ENCODE measurements at places on chromosomes 1 and 21.

DNA sequence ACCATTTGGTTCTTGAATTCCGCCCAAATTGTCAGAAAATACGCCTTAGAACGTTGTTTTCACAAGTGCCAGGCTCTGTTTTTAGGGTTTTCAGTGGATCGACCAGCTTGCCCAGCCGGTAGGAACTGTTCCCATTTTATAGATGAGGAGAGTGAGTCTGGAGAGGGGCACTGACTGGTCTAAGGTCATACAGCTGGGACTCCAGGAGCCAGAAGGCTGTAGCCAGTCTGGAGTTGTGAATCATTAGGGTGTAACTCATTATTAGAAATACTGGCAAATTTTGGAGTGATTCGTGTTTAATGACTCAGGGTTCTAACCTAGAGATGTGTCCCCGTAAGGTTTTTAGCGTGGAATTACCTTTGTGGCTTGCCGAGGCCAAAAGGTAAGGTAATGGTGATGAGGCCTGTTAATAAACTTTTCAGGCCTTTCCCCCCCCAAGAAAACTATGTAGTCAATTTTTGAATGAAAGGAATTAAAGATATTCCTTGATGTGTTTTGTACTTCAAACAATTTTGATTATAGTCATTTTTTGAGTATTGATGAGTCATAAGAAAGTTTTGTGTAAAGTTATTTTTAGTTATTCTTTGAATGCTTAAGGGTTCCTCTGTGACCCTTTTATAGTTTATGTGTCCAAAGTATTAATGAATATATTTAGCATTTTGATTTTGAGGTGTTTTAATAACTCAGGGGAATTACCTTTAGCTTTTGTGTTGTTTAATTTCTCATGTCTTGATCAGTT lies 2.1 kb downstream of the DYRK1A start:
- no peak for DNase-seq

- DNase-seq = peak; percentile 28
These were observed 7.3 kb downstream of the SLC45A3 start for GRCh38 chr1:205672970-205673369.

- DNase-seq = no peak
These were observed 11.6 kb upstream of the CD34 start for GRCh38 chr1:207922554-207922953.

- DNase-seq = no peak
These were observed 120.4 kb downstream of the PLA2G4A start for GRCh38 chr1:186949173-186949572.

DNA sequence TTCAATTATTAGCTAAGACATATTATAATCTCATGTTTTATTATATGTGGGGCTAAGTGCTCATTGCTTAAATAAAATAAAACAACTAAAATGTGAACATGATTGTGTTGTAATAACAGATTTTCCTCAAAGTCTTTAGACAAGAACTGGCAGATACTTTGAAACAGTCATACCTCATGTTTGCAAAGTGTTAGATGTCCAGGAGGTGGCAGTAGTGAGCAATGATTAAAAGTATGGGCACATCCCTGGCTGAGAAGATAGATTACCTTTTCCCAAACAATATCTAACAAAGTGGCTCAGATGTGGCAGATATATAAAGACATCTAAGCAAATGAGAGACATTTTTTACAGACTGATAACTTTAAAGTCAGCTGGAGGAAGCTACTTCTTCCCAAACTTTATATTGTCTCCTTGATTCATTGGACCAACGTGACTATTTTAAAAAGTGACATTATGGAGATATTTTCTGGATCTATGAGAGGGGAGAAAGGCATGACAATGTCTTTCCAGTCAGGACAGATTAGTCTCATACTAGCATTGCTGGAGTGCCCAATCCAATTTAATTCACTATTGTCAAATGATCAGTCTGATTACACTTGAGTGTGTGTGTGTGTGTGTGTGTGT lies 269.8 kb downstream of the S1PR1 start:
- DNase-seq = no peak

- DNase-seq = no peak
These were observed 36.6 kb downstream of the SORT1 start for GRCh38 chr1:109361069-109361468.

DNA sequence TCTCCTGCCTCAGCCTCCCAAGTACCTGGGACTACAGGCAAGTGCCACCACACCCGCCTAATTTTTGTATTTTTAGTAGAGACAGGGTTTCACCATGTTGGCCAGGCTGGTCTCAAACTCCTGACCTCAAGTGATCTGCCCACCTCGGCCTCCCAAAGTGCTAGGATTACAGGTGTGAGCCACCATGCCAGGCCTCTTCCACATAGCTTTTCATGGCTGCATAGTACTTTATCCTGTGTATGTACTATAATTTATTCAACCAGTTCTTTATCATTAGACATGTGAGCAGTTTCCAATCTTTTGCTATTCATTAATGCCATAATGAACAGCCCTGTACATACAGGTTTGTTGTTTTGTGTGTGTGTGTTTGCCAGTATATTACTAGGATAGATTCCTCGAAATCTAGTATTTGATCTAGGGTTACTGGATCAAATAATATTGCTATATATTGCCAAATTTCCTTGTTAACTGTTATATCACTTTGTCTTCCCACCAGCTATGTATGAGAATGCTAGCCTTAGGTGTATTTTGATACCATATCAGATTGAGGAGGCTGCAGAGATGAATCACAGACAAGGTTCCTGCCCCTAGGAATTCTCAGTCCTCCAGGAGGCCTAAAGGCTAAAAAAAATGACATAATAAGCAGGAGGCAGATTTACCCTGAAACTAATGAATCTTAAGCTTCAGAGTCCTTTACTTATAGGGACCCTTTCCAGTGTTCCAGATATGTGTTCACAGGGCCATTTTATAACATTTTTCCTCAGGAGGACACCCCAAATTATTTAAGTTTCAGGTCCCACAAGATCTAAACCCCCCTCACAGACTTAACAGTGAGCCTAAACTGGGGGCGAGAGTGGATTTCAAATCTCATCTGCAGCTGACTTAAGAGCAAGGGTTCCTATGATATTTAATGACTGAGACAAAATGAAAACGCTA lies 2.1 kb upstream of the PDIK1L start:
- no peak for DNase-seq

DNA sequence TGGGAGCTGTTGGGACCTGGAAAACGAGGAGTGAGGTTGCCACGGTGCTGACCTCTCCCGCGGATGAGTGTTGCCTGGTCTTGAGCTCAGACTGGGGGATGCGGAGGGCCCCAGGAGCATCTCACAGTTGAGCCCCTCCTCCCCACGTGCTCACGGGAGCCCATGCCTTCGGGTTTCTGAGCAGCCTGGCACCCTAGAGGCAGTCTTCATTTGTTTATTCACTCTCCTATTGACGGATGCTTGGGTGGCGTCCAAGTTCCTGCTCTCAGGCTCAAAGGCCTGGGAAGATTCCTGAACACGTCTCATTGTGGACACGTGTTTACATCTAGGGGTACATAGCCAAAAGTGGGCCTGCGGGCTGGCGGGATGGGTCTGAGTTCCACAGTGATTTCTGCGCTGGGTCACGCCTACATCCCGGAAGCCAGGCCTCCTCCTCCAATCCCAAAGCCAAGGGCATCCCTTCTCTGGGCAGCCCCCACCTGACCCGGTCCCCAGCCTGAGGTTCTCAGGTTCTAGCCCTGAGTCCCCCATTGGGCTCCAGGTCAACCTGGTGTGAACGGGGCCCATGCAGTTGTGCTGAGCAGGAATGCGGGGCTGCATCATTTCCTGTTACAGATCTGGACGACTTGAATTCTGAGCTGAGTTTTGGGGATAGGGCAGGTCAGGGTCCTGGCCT lies 14.7 kb downstream of the WNT3A start:
- DNase-seq = peak; percentile 42

- peak; percentile 79 for DNase-seq
These were observed 100.1 kb upstream of the SLC2A1 start for GRCh38 chr1:43058545-43059360.

- DNase-seq = peak; percentile 78
These were observed 28.4 kb downstream of the WDR4 start for GRCh38 chr21:42850866-42851391.

- no peak for DNase-seq
These were observed 83.7 kb upstream of the SELENON start for GRCh38 chr1:25716320-25716719.

DNA sequence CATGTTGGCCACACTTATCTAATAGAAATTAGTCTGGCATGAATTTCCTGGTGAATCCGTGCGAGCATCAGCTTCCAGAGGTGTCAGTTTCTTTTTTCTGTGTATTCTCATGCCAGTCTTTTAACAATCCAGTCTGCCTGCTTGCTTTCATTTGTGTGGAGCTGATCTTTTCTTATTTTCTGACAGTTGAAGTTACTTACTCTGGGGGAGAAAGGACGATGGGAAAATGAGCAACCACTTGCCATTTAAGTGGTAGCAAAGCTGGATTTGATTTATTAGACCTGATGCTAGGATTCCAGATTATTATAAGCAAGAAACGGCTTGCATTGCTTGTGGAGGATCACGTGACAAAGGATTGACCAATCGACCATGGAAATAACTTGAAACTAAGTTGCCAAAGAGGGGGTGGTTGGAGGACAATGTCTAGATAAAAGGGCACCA lies 24.3 kb upstream of the APP start:
- no peak for DNase-seq

GRCh38 chr1:74341702-74342339 lies 106.6 kb downstream of the TNNI3K start:
- no peak for DNase-seq

DNA sequence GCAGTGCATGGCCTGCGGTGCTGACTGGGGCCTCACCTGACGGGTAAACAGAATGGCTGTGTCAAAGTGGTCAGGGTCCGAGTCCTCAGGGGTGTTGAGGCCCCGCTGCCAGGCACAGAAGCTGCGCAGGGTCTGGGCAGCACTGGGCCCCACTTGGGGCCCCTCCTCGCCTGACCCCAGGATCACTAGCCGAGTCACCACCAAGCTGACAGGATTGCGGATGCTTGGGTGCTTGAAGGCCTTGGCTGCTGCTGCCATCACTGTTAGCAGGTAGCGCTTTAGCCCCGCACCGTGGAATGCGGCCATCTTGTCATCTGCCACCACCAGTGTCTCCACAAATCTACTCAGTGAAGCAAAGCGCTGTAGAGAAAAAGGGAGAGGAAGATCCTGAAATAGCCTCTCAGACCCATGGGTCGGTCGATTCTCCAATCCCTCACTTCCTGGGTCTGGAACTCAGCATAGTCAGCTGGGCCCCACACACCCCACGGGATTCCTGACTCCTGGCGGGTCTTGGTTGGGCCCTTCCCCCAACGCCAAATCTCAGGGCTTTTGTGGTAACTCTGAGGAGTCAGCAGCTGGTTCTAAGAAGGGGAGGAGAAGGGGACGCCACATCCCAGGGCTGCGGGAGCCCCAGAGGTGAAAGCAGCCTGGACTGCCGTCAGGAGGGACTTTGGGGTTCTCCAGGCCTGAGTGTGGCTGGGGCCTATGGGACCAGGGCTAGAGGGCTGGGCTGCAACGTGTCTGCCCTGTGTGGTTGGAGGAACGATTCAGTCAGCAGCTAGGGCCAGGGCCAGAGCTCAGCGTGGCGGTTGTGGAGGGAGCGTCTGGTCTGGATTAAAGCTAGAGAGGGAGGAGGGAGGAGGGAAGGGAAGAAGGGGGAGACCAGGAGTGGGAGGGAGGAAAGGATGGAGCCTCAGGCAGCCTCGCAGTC lies 2.1 kb downstream of the ADAMTS4 start:
- DNase-seq = peak; percentile 83

- peak; percentile 76 for DNase-seq
These were observed 77.4 kb downstream of the S1PR1 start for GRCh38 chr1:101314244-101314643.
